RWPE2 (cell line): ENCODE measurements at places on chromosomes 4 and X.

GRCh38 chr4:88075336-88075735 is 67.9 kb downstream of the PKD2 start:
- no peak for DNase-seq

- no peak for DNase-seq
Observed at GRCh38 chrX:107119283-107119682, 661 bp upstream of the RBM41 start.

DNA sequence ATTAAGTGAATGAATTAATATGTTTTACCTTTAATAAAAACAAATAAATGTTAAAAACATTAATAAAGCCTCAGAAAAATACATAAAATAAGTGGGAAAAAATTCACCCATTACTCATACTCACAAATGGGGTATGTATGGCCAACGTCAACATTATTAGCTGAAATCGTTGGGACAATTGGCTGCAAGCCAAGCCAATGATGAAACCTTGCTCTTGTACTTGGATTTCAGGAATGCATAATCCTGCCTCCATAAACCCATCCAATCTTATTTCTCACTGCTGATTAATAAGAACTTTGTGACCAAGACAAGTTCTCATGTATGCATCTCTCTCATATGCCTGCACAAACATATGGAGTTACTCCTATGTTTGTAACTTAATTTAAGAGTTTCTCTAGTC is 35.3 kb upstream of the ADAMTS3 start:
- peak; percentile 64 for DNase-seq

GRCh38 chrX:66731398-66731797 is 92.5 kb upstream of the EDA2R start:
- no peak for DNase-seq

- DNase-seq = no peak
Observed at GRCh38 chr4:180799798-180800197, 1443.4 kb upstream of the TENM3 start.

GRCh38 chr4:82850684-82851083 is 40.3 kb downstream of the SEC31A start:
- DNase-seq = no peak

- DNase-seq = no peak
Observed at GRCh38 chr4:126458993-126459392, 1144.2 kb downstream of the FAT4 start.

DNA sequence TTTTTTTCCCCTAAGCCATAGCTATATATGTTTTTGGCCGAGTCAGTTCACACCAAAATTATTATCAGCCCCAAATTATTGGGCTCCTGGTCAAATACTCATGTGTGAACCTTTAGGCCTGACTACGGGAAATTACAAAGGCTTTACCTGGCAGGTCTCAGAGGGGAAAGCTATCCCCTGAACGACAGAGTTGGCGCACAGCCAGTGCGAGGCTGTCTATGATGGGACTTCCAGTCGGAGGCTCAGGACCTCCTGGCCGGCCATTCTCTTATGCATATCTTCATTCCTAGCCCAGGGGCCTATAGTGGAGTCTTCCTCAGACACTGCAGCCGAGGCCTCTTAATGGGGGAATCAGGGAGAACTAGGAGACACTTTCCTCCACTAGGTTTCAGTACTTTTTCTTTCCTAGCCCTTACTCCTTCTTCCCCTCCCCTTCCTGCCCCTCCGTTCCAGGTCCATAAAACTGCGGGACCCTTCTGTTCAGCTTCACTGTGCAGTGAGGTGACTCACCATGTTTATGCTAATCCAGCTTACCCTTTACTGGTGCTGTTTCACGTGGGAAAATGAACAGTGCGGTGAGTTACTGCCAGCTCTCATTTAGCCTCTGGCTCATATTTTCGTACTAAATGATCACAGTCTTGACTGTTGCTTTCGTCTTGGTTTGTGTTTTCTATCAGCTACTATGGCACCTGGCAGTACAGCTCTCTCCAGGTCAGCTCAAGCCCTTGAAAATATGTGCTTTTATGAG is 533.9 kb downstream of the FSTL5 start:
- DNase-seq = no peak

GRCh38 chrX:17595456-17596035 is 141.7 kb upstream of the SCML1 start:
- no peak for DNase-seq

DNA sequence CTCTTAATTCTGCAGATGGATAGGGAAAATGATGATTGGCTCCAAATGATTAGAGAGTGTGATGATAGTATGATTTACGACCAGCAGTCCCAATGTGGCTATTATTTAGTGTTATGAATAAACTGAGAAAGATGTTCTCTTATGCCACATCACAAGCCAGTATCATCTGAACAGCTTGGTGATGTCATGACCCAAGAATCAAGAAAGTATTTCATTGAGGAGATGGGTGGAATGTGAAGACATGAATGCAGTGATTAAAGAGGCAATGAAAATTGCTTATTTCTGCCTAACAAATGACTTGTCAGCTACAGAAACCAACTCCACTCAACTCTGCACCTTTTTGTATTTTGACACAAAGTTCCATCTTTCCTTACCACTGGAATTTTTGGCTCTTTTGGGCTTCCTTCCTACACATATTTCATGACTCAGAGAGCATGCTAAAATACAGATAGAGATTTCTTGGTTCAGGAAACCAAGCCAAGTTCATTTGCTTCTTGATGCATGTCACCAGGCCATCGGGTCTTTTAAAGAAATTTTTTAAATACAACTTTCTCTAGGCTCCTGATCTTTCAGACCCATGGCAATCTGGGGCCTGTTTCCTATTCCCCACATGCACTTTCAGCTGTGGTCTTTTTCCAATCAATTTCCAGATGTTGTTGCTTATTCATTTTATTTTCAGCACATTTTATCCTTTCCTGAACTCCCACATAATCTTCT is 174.2 kb downstream of the HHIP start:
- no peak for DNase-seq

- no peak for DNase-seq
Observed at GRCh38 chr4:7808752-7809151, 130.9 kb downstream of the AFAP1 start.

GRCh38 chr4:19438233-19438632 is 813.5 kb upstream of the SLIT2 start:
- DNase-seq = no peak

- peak; percentile 78 for DNase-seq
Observed at GRCh38 chrX:346034-346813, 27.6 kb upstream of the GTPBP6 start.

- DNase-seq = no peak
Observed at GRCh38 chr4:116627545-116627944, 457.8 kb downstream of the TRAM1L1 start.
